ENCODE measurements at places on chromosomes 4 and X.

DNA sequence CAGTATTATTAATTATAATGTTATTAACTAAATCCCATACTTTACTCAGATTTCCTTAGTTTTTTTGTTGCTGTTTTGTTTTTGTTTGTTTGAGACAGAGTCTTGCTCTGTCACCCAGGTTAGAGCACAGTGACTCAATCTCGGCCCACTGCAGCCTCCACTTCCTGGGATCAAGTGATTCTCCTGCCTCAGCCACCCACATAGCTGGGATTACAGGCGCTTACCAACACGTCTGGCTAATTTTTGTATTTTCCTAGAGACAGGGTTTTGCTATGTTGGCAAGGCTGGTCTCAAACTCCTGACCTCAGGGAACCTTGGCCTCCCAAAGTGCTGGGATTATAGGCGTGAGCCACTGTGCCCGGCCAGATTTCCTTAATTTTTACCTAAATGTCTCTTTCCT, 72.2 kb downstream of the ANAPC4 start:
- DNase-seq, result no peak

- no peak for DNase-seq
These were observed 59.9 kb upstream of the PDGFRA start for GRCh38 chr4:54169176-54169575.

DNA sequence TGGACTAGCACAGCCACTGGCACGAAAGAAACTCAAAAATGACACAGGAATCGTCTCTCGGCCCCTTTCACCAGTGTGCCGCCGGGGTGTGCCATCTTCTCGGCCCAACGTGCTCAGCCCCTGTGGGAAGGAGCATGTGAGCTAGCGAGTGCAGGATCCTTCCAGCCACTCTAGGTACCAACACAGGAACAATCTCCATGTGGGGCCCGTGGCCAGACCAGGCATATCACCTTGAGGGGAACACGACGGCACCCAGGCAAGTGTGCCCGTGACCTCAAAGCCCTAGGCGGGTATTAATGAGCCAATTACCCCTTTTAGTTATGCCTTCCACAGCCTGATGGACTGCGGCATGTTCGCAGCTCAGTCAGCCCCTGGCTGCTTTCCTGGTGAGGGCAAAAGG, 231.5 kb downstream of the FAT4 start:
- no peak for DNase-seq

DNA sequence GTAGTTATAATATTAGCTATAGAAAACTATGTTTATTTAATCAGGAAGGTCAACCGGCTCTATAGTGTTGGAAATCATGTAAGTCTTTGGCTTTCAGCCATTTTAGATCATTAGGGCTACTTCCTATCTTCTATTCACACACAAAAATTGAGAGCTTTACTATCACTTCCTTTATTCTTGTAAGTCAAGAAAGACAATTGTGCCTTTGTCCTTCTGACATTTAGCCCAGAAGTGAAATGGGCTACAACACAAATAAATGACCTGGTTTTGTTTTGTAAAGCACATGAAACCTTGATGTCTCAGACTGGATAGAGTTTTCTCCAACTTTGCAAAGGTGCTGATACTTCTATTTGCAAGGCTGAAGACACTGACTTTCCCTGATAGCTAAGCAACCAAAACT, 122.4 kb upstream of the ACSL4 start:
- DNase-seq, result no peak

GRCh38 chr4:138334346-138335016, 92.3 kb upstream of the SLC7A11 start:
- no peak for DNase-seq

GRCh38 chrX:69014200-69014599, 151.1 kb downstream of the PJA1 start:
- no peak for DNase-seq

DNA sequence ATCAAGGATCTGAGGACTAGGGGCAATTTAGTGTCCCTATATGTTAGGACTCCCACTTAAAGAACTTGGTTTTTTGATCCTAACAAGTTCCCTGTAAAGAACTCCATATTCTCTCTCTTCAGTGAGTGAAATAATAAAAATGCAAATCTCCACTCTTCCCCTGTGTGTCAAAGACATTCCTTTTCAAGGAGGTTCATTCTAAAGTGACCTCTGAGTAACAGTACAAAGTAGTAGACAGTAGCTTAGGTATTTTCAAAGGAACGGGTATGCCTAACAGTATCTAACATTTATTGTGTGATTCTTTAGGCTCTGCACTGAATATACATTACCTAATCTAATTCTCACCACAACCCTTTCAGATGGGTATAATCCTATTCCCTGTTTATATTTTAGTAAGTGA, 58.4 kb upstream of the SCOC start:
- DNase-seq, result no peak

DNA sequence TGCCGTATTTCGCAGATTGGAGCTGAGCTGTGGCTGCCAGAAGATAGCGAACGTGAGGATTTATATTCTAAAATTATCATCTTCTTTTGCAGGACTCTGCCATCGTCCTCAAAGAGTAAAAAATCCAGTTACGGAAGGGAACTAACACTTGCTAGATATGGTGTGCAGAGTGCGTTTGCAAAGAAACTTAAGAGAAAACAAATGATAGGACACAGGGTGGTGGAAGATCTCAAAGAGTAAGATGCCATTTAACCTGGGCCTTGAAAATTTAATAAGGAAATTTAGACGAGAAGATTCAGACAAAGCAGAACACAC, 566 bp downstream of the LARP7 start:
- DNase-seq, result no peak

DNA sequence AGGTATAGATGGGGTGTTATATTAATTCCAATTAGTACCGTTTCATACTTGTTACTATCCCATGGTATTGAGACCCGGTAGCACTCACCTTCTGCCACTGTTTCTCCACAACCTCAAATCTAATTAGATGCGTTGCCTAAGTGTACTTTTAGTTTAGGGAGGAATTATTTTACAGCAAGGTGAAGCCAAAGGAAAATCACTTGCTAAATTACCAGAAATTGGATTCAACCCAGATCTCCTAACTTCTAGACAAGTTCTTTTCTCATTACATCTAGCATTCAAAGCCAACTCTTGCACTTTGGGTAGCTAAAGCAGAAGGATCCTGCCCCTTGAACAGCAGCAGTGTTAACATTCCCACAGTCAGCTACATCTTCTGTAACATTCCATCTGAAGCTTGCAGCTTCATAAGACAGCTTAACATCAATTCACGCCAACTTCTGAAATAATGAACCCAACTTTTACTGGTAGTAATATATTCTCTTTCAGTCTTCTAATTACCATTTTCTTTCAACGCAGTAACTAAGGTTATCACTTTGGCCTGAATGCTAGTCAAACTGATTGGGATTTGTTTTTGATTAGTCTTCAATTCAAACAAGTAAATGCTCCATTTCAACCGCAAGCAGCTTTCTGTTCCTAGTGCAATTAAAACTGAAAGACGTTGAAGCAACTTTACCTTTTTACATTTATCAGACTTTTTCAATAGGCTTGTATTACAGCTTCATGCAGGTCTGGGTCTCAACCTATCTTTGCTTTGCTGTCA, 934 bp upstream of the SEC31A start:
- DNase-seq, result no peak

DNA sequence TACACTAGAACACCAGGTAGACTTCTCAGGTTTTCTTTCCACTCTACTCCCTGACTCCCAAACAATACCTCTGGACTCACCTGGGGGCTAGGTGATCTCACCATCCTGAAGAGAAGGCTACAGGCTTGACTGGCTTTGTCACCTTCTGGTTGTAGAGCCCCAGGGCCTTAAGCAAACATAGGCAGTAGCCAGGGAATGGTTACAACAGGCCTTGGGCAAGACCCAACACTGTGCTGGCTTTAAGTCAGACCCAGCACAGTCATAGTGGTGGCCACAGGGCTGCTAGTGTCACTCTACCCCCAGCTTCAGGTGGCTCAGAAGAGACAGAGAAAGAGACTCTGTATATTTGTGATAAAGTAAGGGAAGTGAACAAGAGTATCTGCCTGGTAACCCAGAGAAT, 118.1 kb upstream of the EMCN start:
- DNase-seq, result no peak

GRCh38 chrX:32448945-32449344, 762.4 kb downstream of the DMD start:
- DNase-seq, result no peak

GRCh38 chr4:70305601-70306000, 29.2 kb upstream of the CABS1 start:
- no peak for DNase-seq

DNA sequence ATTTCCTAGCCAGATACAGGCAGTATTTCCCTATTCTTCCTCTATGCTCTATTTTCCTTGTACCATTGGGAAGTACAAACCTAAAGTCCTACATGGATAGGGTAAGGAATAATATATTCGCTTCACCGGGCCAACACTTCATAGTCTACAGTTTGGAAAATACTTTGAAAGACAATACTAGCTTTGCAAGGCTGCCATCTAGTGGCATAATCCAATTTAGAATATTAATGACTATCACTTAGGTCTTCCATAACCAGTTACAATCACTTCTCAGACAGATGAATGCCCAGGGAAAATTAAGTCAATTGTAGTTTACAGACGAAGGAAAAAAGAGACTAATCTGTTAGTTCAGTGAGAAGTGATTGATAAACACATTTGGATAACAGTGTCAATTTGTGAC, 141.0 kb upstream of the FAM47C start:
- DNase-seq, result no peak

DNA sequence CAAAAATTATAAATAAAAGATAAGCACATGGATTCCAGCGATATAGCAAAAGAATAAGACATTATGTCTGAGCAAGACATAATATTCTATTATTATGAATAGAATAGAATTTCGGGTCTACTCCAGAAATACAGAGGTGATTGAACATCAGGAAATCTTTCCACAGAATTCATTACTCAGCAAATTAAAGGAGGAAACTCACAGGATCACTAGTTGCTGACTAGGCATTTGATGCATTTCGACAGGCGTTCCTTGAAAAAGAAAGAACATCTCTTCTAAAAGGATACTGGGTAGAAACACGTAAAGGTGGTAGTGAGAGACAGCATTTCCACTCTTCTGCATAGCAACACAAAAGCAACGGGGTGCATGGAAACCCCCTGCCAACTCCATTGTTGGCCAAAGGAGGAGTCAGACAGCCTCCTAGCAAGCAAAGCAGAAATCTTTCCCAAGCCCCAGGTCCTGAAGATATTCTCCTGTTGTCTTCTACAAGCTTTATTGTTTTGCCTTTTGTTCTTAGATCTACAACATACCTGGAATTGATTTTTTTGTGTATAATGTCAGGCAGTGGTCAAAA, 14.3 kb upstream of the PDZD4 start:
- DNase-seq, result no peak

GRCh38 chr4:37670249-37670648, 15.9 kb downstream of the RELL1 start:
- DNase-seq, result no peak

GRCh38 chr4:2592572-2592971, 56.1 kb downstream of the FAM193A start:
- DNase-seq, result no peak

All from stimulated activated CD8-positive, alpha-beta memory T cell treated with anti-CD3 and anti-CD28 coated beads, Interleukin-4, amount 100 ng/mL, for 4 hours (primary cell).